ENCODE measurements at places on chromosomes 6 and 20.

DNA sequence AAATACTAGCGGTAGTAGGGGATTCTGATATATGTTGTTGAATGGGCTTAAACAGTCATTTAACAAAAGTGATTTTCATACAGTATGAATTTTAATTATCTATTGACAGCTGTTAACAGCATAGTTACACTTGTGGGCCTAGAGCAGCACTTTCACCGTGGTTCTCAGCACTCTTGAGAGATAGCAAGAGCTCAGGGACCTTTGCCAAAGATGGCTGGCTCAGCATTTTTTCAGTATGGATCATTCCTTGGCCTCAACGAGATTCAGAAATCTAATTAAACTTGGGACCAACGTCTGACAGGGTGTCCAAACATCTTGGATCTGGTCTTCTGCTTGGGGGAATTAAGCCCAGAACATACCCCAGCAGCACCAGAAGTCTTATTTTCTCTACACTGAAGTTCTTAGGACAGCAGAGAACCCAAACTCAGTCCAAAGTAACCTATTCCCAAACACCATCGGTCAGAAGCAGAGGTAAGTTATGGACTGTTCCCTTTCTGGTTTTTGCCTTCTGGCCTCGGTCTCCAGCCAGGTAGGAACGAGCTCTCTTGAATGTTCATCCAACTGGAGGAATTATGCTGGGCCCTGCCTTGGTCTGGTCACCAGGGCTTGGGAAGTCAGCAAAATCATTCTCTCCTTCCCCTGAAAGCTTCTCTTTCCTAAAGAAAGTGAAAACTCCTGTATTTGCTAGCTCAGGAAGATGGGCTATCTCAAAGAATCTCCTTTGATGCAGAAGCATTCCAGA is 25.7 kb downstream of the PRPH2 start:
- no peak for DNase-seq

- DNase-seq, result peak; percentile 86
These were observed 124.9 kb upstream of the NRN1 start for GRCh38 chr6:6131492-6132109.

DNA sequence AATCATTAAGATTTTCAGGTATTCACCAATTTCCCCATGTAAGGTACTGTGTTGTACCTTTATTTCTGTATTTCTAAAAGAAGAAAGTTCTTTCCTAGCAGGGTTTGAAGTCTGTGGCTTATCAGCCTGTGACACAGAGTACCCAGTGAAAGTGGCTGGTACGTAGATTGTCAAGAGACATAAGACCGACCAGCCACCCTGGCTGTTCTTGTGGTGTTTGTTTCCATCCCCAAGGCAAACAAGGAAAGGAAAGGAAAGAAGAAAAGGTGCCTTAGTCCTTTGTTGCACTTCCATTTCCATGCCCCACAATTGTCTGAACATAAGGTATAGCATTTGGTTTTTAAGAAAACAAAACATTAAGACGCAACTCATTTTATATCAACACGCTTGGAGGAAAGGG is 40.6 kb upstream of the SMIM28 start:
- DNase-seq, result no peak

GRCh38 chr6:88855541-88856147 is 107.8 kb downstream of the RNGTT start:
- DNase-seq, result no peak

DNA sequence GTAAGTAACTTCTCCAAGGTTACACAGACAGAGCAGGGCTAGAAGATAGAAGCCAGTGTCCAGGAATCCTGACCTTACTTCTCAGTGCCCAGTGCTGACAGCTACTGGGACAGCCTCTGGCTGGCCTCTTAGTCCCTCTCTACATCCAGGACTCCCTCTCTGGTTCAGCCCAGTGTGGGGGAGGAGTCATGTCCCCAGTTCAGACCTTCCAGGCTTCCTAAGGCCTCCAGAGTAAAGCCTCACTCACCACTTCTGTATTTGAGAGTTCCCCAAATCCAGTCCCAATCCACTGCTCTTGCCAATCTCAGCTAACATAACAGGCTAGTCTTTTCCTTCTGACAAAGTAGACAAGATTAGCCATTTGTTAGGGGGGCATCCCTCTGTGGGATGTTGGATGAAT is 36.9 kb upstream of the EPB41L1 start:
- no peak for DNase-seq

GRCh38 chr20:51529758-51530157 is 12.8 kb downstream of the NFATC2 start:
- DNase-seq, result no peak

DNA sequence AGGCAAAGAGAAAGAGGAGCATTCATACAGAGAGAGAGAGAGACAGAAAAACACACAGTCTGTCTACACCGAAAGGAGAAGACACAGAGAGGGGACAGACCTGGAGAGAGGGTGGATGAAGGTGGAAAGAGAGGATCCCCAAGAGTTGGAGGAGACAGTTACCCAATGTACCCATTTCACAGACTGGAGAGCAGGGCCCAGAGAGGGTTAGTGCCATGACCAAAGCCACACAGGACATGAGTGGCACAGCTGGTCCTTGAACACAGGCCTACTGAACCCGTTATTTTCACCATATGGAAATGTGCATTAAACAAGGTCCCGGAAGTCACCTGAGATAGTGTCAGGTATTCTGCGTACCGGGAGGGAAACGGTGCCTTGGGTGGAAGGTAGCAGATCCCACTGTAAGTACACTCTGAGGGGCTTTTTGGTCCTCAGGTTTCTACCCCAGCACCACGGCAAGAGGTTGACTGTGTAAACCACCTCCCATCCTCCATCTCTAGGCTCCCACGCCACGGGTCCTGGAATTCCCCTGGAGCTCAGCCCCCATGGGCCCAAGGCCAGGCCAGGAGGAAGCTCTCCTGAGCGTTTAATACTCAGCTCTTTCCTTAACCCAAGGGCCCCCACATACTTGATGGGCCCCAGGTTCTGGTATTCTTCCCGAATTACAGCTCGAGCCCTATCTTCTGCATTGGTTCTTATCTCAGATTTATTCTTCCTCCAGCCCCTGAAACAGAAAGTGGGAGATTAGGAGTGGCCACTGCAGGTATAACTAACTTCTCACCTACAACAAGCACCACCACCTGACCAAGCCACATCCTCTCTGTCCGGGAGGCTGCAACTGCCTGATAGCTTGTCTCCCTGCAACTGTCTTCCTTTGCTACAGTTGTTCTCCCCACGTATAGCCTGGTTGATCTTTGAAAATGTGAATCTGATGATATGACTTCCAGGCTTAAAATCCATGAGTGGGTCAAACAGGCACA is 38.4 kb upstream of the OCSTAMP start:
- DNase-seq, result no peak

DNA sequence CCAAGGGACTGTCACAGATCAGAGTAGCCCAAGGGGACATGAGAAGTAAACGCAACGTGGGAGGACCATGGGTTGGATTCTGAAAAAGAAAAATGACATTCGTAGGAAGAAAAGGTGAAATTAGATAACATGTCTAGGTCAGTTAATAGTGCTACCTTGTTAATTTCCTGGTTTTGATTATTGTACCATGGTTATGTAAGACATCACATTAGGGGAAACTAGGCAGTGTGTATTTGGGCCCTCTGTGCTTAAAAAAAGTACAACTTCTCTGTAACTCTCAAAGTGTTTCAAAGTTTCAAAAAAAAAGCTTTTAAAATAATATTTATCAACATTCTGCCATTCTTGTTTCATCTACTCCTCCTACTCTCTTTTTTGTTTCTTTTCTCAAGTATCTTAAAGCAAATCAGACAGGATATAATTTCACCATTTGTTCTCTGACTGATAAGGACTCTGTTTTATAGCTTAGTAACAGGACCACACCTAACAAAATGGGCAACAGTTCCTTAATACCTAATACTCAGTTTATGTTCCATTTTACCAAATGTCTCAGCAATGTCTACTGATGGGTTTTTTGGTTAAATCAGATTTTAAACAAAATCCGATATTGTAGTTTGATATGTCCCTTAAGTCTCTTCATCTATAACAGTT is 97.1 kb upstream of the PLCB4 start:
- no peak for DNase-seq

GRCh38 chr6:158686791-158687381 is 37.0 kb downstream of the SYTL3 start:
- DNase-seq, result no peak

GRCh38 chr6:40948570-40948969 is 90.5 kb downstream of the UNC5CL start:
- no peak for DNase-seq

- no peak for DNase-seq
These were observed 111.5 kb upstream of the CITED2 start for GRCh38 chr6:139485742-139486475.

DNA sequence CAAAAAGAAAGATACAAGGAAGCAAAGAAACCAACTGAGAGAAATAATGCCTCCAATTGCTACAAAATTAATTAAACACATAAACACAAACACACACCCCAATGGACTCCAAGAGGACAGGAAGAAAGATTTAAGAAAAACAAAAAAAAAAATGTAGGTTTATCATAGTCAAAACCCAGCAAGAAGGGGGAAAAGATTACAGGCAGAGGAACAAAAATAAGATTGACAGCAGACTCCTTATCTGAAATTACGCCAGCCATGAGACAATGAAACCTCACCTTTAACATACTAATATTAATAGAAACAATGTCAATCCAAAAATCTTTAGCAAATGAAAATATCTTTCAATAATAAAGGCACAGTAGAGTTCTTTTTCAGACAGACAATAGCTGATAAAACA is 155.8 kb downstream of the RNGTT start:
- DNase-seq, result no peak

DNA sequence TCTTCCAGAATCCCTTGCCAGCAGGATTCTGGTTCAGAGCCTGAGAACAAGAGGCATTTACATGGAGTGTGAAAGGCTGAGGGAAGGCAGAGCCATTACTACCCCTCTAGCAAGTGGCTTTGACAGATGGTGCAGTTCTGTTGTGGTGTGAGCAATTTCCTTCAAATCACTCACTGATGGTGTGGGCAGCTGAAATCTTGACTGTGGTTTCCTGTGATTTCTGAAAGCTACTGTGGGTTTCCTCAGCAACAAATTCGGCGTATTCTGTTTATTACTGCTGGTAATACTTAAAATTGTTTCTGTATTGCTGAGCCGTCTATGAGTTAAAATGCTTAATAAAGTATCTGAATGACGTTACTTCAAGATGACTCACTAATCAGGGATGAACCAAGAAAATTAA is 181.5 kb upstream of the TCF21 start:
- DNase-seq, result peak; percentile 11

DNA sequence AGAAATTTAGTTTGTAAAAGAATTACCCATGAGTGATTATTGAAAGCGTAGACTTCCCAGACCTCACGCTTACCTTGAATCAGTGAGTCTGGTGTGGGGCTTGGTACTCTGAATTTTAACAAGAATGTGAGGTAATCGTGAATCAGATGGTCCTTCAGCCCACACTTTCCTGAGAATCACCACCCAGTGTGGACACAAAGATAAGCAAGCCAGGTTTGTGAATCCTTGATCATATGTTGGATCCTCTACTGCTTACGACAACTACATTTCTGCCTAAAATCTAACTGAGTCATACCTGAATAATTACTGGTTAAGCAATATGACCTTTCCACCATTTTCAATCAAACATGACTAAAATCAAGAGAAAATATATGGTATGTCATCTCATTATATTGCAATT is 589.3 kb downstream of the TFAP2A start:
- DNase-seq, result no peak
